Activated T-cell treated with anti-CD3 and anti-CD28 coated beads for 1 hour (primary cell): ENCODE measurements at places on chromosomes 13 and 19.
A peak's percentile ranks its signal among the peaks of the same experiment; 100 is the strongest.

DNA sequence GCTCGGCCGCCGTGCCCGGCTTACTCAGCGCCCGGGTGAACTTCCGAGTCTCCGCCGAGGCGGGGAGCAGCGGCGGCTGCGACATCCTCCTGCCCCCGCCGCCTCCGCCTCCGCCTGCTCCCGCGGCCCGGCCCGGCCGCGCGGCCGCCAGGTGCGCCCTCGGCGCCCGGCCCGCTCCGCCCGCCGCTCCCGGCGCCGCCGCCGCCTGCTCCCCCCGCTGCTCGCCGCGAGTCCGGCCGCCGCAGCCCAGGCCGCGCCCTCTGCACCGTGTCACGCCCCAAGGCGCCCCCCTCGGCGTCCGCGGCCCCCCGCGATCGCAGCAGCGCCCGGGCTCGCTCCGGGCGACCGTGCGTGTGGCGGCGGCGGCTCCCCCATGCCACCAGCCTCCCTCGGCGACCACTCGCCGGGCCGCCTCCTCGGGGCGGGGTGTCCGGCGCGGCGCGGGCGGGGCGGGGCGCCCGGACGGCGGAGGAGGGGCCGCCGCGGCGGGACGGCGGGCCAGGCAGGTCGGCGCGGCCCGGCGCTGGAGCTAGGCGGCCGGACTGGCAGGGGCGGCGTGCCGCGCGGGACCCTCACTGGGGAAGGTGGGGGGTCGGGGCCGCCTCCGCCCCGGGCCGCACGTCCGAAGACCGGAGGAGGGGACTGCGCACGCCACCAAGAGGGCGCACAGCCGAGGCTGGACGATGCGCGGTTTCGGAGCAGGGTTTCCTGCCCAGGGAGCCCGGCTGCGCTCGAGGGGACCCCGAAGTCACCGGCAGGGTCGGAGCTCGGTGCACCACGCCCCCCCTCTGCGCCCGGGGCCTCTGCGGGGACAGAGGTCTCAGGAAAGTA, 108.6 kb upstream of the DOCK9 start:
- peak; percentile 62 for DNase-seq

DNA sequence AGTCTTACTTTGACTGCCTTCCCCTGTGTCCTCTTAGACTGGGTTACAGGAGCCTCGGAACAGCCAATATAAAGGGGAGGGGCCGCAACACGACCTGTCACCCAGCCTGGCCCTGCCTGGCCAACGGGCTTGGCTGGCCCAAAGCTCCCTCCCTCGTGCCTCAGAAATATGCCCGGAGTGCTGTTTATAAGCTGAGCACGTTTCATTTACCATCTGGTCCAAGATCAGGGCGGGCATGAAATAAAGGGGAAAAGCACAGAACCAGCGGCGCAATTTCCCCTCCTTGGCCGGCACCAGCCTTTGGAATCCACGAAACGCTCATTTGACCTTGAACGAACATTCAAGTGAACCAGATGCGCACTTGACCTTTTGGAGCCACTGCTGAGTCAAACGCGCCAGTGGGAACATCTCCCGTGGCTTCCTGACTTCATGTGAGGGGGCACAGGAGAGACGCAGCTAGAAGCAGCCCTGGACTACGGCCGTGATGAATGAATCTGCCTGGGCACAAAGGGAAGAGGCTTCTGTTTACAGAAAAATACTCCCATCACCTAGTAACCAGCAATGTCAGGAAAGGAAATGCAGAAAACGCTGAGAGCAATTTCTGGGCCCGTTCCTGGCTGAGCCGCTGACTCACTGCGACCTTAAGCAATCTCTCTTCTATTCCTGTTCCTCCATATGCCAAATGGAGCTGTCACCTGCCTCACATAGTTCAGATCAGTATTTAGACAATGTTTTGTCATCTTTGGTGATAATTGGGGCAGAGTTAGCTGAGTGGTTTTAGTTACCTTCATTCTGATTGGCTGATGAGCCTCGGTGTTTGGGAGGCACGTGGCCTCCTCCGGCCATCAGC, 53.3 kb downstream of the RFX2 start:
- no peak for DNase-seq

GRCh38 chr13:74129500-74130191, 4.6 kb downstream of the KLF12 start:
- no peak for DNase-seq

DNA sequence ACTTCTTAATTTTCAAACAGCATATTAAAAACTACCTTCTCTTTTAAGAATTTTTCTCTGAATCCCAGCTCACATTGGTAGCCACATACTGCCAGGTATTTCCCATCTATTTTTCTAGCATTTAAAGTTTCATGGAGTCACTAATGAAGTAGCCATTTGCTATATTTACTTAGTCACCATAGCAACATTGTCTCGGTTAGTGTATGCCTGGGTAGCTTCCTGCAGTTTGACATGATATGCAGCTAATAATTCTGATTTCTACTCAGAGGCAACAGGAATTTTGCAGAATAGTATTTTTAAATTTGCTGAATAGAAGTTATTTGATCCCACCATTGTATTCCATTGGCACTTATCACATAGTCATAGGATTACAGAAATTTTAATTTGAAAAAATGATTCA, 30.9 kb upstream of the KCTD4 start:
- DNase-seq = no peak

DNA sequence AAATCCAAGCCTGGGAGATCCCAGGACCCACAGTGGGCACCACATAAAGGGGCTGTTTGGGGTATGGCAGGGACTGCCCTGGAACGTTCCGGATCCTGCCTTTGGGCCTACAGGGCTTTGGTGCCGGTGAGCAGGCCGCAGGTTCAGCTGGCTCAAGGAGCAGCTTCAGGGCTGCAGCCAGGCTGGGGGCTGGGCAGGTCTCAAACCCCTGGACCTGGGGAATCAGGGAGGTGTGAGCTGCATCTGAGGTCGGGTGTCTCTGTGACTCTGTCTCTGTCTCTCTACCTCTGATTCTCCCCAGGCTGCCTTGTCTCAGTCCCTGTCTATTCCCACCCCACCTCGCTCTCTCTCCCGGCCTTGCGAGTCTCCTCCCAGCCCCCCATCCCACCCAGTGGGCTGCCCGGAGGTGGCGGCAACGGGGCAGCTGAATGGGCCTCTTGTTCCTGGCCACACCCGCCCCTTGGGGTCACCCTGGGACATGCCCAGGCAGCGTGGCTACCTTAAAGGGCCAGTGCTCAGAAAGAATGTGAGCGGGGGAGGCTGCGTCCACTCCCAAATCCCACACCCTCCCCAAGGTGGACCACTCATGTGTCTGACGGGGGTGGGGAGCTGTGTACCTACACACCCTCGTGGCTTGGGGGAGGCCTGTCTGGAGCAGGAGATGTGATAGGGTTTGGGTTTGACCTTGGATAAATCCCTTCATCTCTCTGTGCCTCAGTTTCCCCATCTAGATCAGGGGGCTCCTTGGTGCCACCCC, 31.1 kb downstream of the NFIC start:
- DNase-seq = no peak

DNA sequence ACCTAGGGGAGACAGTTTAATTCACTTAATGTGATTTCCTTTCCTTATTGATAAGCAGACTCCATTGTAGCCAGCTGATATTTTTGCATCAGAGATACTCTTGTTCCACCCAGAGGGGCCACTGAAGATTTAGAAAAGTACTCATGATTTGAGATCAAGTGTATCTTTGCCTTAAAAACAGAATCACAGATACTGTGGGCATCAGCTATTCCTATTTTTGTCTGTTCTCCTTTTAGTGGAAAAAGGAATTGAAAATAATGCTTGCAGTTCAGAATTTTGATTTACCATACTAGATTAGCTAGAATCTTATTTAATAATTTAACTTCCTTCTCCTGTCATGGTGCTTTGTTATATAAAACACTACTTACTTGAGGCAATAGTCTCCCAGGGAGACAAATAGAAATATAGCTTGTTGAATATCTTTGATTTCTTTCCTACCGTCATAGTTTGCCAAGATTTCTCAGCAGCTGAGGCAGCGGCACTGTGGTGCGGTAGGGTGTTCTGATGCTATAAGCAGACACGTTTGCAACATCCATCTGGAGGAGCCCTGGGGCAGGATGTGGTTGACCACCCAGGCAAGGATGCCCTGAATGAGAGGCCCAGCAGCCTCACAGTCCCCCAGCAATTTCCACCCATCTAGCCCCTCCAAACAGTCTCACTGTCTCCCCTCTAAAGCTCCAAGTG, 47.0 kb upstream of the RAP2A start:
- DNase-seq = no peak

- no peak for DNase-seq
These were observed 170.5 kb upstream of the HTR2A start for GRCh38 chr13:47067306-47067705.

DNA sequence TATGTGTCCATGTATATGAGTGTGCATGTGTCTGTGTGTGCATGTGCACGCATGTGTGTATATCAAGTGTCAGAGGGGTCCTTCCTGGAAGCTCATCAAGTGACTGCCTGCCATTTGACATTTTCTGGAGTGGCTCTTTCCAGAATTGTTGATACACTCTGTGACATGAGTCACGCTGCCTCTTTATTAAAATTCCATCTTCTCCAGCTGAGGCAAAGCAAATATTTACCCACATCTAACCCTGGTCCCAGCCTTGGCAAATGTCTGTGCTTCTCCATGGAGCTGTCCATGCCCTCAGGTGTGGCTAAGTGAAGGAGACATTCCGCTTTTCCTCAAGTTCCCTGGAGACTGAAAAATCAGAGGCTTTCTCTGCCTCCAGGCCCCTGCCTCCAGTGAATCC, 88.2 kb upstream of the MBNL2 start:
- DNase-seq = no peak

DNA sequence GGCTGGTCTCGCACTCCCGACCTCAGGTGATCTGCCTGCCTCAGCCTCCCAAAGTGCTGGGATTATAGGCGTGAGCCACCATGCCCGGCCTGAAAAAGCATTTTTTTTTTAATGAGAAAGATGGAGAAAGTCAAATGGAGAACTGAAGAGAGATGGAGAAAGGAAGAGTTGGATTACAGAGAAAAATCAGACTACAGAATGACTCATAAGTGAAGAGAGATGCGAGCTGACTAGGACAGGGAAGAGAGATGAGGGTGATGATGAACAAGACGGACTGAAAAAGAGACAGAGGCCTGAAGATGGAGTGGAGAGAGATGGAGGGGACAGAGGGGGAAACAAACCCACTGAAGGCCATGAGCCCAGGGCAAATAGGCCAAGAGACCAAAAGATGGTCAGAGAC, 1.5 kb downstream of the DHX34 start:
- no peak for DNase-seq

DNA sequence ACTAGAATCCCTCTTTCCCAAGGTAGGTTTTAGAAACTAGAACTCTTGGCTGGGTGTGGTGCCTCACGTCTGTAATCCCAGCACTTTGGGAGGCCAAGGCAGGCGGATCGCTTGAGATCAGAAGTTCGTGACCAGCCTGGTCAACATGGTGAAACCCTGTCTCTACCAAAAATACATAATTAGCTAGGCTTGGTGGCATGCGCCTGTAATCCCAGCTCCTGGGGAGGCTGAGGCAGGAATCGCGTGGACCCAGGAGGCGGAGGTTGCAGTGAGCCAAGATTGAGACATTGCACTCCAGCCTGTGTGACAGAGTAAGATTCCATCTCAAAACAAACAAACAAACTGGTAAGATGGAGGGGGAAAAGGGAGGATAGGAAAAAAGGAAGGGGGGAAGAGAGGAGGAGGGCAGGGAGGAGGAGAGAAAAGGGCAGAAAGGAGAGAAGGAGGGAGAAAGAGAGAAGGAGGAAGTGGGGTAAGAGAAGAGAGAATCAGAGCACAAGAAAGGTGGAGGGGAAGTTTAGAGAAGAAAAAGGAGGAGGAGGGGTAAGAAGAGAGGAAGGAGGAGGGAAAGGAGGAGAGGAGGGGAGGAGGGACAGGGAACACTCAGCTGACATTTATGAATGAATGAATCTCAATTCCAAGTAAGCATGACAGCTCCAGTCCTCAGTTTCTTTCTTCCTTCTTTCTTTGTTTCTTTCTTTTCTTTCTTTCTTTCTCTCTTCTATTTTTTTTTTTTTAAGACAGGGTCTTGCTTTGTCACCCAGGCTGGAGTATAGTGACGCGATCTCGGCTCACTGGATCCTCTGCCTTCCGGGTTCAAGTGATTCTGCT, 2.6 kb upstream of the SLC27A1 start:
- no peak for DNase-seq
